ENCODE measurements at places on chromosomes 13 and 19.

DNA sequence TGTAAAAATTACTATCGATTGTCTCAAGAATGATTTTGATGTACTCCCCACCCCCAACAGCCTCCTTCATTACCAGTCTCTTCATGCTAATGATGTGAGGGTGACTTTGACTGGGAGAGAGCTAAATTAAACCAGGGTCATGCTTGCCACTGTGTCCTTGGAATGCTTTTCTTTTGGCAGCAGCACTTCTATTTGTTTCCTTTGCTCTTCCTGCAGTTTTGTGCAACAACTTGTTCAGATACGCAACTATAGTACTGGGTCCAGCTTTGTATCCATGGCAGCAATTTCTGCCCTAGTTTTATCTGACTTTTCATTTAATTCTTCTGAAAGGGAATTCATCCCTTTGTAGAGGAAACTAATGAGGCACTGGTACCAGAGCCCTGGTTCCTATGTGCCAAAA, 2792.1 kb downstream of the PCDH9 start:
- no peak for DNase-seq

- DNase-seq = no peak
Observed at GRCh38 chr13:100363285-100363711, 225.3 kb downstream of the GGACT start.

DNA sequence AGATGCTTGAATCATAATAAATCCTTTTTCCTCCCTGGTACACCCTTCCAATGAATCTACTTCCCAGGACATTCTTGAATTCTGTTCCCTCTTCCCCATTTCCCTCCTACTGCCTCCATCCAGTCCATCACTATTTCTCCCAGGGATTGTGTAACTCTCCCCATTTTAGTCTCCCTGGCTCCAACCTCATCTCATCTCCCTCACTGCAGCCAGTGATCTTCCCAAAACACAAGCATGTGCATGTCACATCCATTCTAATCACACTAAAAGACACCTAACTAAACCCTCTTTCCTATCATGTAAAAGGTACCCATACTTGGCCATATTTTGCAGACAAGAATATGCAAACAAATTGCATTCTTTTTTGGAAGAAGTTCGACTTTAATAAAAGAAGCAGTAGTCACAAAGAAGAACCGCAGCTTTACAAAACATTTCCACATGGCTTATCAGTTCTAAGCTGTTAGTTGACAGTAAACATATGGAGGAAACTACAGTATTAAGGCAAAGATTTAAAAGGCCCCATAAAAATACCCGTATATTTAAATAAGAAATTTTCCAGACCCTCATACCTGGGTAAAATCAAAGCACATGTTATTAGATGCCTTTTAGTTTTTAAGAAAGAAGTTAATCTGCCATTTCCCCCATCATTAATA, 111.0 kb downstream of the KCTD12 start:
- no peak for DNase-seq

- DNase-seq = no peak
Observed at GRCh38 chr13:39483326-39483725, 119.7 kb downstream of the LHFPL6 start.

Data from stimulated activated CD8-positive, alpha-beta memory T cell treated with anti-CD3 and anti-CD28 coated beads, Interleukin-15, amount 100 ng/mL, for 48 hours (primary cell).